ENCODE measurements at places on chromosomes 11 and 22.

- no peak for DNase-seq
Observed at GRCh38 chr11:97607291-97608000, 1217.6 kb downstream of the JRKL start.

GRCh38 chr11:69674267-69674885 is 777 bp downstream of the LTO1 start:
- no peak for DNase-seq

DNA sequence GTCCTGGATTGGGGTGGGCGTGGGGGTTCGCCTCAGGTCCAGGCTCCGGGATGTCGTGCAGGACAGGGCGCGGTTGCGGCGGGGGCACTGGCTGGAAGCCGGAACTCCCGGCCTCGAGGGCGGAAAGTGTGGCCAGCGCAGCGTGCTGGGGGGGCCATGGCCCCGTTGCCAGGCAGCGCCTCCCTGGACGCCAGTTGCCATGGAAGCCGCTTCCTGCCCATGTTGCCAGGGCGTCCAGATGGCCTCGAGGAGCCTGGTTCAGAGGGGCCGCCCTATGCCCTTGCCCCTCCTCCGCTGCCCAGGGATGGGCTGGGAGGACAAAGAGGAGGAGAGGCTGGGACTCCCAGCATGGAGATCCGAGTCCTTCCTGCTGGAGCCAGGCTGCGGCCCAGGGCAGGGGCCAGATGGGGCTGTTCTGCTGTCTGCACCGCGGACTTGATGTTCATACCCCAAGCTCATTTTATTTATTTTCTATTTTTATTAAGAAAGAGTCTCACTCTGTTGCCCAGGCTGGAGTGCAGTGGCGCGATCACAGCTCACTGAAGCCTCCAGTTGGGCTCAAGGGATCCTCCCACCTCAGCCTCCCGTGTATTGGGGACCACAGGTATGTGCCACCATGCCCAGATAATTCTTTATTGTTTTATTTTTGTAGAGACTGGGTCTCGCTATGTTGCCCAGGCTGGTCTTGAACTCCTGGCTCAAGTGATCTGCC is 4.6 kb upstream of the CCDC188 start:
- DNase-seq = no peak

- DNase-seq = no peak
Observed at GRCh38 chr11:35116245-35116644, 22.7 kb upstream of the CD44 start.

GRCh38 chr11:27470826-27471588 is 1.6 kb downstream of the LGR4 start:
- DNase-seq = no peak
